Small intestine (tissue), 16 donors: ENCODE measurements at places on chromosomes 2 and 18. TPM values are rescaled to one million over a fixed set of nuclear protein-coding genes. Genes with fewer than 3 reads are reported as not detected.
A peak's percentile ranks its signal among the peaks of the same experiment; 100 is the strongest.

DNA sequence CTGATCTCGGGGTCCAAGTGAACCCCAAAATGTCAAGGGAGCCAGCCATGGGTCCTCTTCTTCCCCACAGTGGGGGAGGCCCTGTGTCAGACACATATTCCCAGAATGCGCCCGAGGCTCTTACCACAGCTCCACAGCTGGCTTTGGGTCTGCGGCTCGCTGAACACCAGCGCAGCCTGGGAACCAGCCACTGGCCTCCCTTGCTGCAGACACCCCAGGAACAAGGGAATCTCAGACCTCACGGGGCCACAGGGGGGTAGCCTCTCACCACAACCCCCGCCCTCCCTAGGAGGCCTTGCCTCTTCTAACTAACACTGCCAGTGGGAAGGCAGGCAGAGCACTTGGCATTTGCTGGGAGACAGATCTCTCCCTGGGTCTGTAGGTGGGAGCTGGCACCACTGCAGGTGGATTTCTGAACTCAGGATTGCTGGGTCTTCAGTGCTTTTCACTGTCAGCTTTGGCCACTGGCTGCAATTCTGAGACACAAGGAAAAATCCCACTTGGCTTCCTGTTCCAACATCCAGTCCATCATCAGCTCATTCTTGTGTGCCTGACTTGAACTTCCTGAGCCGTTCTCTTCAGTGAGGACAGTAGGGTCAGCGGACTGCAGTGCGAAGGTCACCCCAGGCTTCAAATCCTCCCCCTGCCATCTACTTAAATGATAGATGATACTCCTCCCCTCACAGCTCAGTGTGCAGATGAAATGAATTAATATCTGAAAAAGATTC lies 128.7 kb downstream of the CAPN13 start:
- no peak for DNase-seq
- H3K36me3 ChIP-seq, result no peaks in the 10 kb centered on the region
- H3K4me3 ChIP-seq, result no peak overlapping the region
- H3K27ac ChIP-seq, result no peak overlapping the region
- H3K27me3 ChIP-seq, result no peaks in the 10 kb centered on the region

- H3K27me3 ChIP-seq, result peaks cover 9% of the 10 kb centered on the region
- no peaks in the 10 kb centered on the region for H3K4me1 ChIP-seq
- no peak within 1 kb of the TSS for H3K4me3 ChIP-seq
- H3K36me3 ChIP-seq, result no peaks in the 10 kb centered on the region
- no peak for DNase-seq
Observed at GRCh38 chr18:47251289-47252120, at the start of gene SKOR2. Gene SKOR2, minus strand, starts transcription at chr18:47251660. Its CDS starts 2,477 bp downstream, at chr18:47249183.

Gene SKOR2
- polyA plus RNA-seq, result not detected

DNA sequence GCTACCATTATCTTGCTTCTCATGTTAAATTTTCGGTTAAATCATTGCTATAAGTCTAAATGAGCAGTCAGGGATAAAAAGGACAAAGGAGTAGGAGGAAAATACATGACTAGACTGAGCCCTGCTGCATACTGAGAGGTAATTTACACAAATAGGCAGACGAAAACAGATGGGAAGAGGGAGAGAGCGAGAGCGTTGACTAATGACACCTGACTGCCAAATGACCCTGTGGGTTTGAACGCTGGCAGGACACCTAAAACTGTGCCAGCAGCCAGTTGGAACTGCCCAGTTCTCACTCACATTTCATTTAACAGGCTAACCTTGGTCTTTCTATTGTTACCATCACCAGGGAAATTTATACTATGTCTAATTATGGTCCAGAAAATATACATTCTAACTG lies 978.2 kb downstream of the CPS1 start:
- H3K27ac ChIP-seq, result no peak overlapping the region
- no peak overlapping the region for H3K4me3 ChIP-seq
- no peak for DNase-seq
- no peaks in the 10 kb centered on the region for H3K36me3 ChIP-seq

DNA sequence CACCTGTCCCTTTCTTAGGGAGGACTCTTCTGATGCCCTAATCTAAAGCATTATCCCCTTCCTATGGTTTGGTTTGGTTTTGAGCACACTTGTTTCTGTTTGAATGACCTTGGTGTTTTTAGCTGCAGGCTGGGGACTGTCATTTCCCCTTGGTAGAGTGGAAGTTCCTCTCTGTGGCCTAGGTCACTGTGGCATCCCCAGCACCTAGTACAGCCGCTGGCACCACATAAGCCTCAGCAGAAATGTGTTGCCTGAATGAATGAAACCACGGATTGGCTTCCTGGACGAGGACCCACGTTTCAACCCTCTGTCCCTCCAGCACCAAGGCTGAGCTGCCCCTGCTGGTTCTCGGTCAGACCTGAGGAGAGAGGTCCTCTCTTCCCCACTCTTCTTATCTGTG lies 159.9 kb downstream of the CTIF start:
- no peaks in the 10 kb centered on the region for H3K4me1 ChIP-seq
- no peak for DNase-seq
- no peaks in the 10 kb centered on the region for H3K27me3 ChIP-seq
- H3K4me3 ChIP-seq, result no peak overlapping the region
- no peaks in the 10 kb centered on the region for H3K36me3 ChIP-seq

- no peaks in the 10 kb centered on the region for H3K36me3 ChIP-seq
- no peak overlapping the region for H3K4me3 ChIP-seq
- H3K27ac ChIP-seq, result no peak overlapping the region
- no peaks in the 10 kb centered on the region for H3K27me3 ChIP-seq
Observed at GRCh38 chr2:209868271-209868994, 96.8 kb downstream of the UNC80 start.

Gene IL1F10
- polyA plus RNA-seq, result 0.25 TPM

DNA sequence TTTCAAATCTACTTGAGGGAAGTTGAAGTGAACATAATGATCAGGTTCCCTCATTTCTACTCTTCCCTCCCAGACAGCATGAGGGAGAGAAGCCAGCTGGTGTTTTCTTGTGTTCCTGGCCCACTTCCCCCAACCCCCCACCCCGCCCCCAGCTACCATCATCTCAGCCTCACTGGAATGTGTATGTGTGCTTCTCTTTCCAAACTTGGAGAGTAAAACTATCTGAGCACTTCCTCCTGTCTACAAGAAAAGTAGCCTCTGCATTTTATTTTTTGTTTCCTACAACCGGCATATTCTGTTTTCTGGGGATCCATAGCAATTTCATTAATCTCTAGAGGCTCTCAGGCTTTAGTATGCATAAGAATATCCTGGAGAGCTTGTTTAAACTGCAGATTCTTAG lies 53.6 kb upstream of the GRHL1 start:
- DNase-seq, result no peak
- peaks cover 7% of the 10 kb centered on the region for H3K4me1 ChIP-seq
- H3K4me3 ChIP-seq, result no peak overlapping the region

DNA sequence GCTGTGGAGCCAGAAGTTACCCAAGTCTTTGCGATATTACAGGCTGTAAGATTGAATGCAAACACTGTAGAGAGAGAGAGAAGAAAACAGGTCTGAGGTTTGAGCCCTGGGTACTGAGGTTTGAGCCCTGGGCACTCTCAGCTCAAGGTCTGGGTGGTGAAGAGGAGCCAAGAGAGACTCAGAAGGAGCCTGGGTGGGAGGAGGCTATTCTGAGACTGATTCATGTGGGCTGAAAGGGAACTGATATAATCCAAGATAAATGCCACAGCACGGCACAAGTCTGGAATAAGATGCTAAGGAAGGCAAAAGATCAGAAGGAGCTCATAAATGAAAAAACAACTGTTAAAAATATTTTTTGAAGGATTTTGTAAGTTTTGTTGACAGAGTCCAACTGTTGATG lies 407.6 kb upstream of the HS6ST1 start:
- no peak overlapping the region for H3K4me3 ChIP-seq
- no peak overlapping the region for H3K27ac ChIP-seq
- no peaks in the 10 kb centered on the region for H3K4me1 ChIP-seq
- H3K27me3 ChIP-seq, result no peaks in the 10 kb centered on the region
- DNase-seq, result no peak

Gene TCF7L1
- polyA plus RNA-seq, result 18.5 TPM

- no peak overlapping the region for H3K4me3 ChIP-seq
- H3K36me3 ChIP-seq, result no peaks in the 10 kb centered on the region
- no peaks in the 10 kb centered on the region for H3K27me3 ChIP-seq
- H3K27ac ChIP-seq, result no peak overlapping the region
- H3K4me1 ChIP-seq, result no peaks in the 10 kb centered on the region
Observed at GRCh38 chr2:137776697-137777096, 187.6 kb upstream of the HNMT start.

- no peak overlapping the region for H3K4me3 ChIP-seq
Observed at GRCh38 chr2:151630372-151630771, 103.9 kb downstream of the NEB start.

- peaks cover 10% of the 10 kb centered on the region for H3K4me1 ChIP-seq
- H3K27me3 ChIP-seq, result no peaks in the 10 kb centered on the region
- no peak overlapping the region for H3K4me3 ChIP-seq
- no peaks in the 10 kb centered on the region for H3K36me3 ChIP-seq
Observed at GRCh38 chr18:23200756-23201155, 65.5 kb downstream of the CABLES1 start.

DNA sequence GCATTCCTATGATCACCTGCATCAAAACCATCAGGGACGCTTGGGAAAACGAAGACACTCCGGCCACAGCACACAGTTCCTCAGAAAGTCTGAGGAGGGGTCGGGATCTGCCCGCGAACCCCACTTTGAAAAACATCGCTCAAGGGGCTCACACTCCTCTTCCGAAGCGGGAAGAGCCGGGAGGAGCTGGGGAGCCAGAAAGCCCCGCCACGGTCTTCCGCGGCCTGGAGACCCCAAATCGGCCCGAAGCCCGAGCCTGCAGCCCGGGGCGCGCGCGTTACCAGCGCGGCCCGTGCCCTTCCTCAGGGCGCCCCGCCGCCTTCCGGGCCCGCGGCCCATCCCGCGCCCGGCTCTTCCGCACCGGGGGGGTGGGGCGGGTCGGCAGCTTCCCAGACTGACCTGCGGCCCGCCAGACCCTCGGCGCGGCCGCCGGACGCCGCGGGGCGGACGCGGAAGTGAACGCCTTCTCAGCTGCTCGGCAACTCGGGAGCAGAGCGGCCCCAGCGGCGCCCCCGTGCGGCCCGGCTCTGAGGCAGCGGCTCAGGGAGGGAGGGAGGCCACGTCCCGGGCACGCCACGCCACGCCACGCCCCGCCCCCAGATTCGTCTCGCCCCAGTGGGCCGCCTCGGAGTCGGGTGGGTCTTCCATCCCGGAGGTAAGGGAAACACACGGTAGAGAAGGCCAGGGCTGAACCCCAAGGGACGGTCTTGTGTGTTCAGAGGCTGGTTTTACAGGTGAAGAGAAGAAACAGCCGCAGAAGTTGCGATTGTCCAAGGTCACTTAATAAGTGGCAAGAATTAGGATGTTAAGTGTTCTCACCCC lies at the start of gene KCTD18:
Gene KCTD18, minus strand, starts transcription at position 457 of the 822 bp plus-strand sequence. CDS start 3,052 bp downstream, outside the sequence.
- DNase-seq, result peak; percentile 96
- H3K4me3 ChIP-seq, result peak within 1 kb of the TSS; percentile 67
- H3K36me3 ChIP-seq, result no peaks in the 10 kb centered on the region

DNA sequence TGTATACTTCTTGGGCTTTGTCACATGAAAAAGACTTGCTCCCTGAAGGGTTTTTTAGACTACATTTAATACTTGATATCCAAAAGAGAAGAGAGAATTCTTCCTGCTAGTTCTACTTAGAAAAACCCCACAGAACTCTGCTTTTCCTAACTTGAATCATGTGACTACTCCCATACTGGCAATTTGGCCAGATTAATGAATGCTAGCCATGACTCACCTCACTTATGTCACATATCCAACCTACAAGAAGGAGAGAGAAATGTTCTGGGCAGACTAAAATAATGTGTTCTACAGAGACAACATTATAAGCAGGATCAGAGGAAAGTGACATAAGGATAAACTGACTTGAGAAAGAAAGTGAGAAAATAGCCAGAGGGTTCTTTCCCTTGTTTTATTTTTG lies 249.3 kb upstream of the GULP1 start:
- H3K4me1 ChIP-seq, result no peaks in the 10 kb centered on the region
- H3K36me3 ChIP-seq, result no peaks in the 10 kb centered on the region
- H3K27me3 ChIP-seq, result peaks cover 2% of the 10 kb centered on the region
- H3K4me3 ChIP-seq, result no peak overlapping the region
- no peak overlapping the region for H3K27ac ChIP-seq

Gene C2orf80
- 0.46 TPM for polyA plus RNA-seq

DNA sequence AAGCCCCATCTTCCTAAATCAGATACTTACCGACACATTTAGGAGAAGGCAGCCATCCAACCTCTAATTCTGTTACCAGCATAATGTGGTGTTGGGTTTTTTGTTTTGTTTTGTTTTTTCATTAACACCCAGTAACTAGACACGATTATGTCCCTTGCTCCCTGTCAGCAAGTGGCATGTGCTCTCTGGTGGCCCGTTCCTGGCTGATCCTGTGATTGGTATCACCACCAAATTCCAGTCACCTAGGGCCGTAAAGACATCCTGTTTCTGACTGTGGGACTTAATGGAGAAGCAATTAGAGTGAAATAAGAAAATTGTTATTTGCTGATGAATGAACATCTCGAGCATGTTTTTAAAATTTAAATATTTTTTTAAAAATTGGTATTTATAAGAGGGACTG lies 5.9 kb upstream of the DLX1 start:
- peaks cover under 1% of the 10 kb centered on the region for H3K27me3 ChIP-seq
- H3K36me3 ChIP-seq, result no peaks in the 10 kb centered on the region

DNA sequence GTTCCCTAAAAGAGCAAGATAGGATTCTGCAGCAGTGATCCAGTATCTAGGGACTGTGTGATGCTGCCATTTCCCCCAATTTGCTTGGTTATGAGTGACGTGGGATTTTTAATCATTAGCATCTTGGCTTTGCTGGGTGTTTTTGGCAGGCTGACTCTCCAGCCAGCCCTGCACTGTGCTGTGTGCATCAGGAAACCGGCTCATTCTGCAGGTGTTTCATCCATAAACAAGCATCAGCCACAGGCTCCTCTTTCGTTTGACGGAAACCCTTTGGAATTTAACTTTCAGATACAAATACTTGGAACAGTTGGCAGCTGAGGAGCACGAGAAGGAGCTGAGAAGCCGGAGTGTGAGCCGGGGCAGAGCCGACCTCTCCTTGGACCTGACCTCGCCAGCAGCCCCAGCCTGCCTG lies 135.9 kb downstream of the TPGS2 start:
- H3K4me1 ChIP-seq, result no peaks in the 10 kb centered on the region
- H3K27ac ChIP-seq, result peak overlapping the region; percentile 52
- no peaks in the 10 kb centered on the region for H3K27me3 ChIP-seq
- H3K36me3 ChIP-seq, result no peaks in the 10 kb centered on the region
- no peak for DNase-seq
- no peak overlapping the region for H3K4me3 ChIP-seq

DNA sequence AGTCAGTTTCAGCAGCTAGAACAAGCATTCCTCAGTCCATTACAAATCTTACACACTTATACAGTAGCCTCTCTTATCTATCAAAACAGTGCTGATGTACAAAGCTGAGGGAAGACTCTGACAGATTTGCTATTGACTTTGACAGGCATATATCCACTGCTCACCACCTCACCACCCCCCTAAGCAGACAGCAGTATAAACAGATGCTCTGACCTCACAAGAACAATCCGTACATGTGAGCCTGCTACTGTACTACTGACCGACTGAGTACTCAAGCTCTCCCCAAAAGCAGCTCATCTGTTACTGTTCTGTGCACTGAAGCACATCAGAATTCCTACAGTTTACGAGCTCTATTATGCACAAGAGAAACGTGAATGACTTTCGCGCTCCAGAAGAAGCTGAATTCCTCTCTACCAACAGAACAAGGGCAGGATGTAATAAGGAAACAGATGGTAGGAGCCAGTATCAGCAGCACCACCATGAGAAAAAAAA lies 95.6 kb upstream of the PDE1A start:
- no peaks in the 10 kb centered on the region for H3K36me3 ChIP-seq
- no peaks in the 10 kb centered on the region for H3K4me1 ChIP-seq
- H3K4me3 ChIP-seq, result no peak overlapping the region
